ENCODE measurements at places on chromosomes 16 and 17. TPM values are rescaled to one million over a fixed set of nuclear protein-coding genes. Genes with fewer than 3 reads are reported as not detected.

The KRTAP3-1 gene
- not detected for total RNA-seq

The ENPP7 gene
- not detected for total RNA-seq

GRCh38 chr17:80596760-80597608, 52.3 kb downstream of the RPTOR start:
- DNase-seq = no peak

DNA sequence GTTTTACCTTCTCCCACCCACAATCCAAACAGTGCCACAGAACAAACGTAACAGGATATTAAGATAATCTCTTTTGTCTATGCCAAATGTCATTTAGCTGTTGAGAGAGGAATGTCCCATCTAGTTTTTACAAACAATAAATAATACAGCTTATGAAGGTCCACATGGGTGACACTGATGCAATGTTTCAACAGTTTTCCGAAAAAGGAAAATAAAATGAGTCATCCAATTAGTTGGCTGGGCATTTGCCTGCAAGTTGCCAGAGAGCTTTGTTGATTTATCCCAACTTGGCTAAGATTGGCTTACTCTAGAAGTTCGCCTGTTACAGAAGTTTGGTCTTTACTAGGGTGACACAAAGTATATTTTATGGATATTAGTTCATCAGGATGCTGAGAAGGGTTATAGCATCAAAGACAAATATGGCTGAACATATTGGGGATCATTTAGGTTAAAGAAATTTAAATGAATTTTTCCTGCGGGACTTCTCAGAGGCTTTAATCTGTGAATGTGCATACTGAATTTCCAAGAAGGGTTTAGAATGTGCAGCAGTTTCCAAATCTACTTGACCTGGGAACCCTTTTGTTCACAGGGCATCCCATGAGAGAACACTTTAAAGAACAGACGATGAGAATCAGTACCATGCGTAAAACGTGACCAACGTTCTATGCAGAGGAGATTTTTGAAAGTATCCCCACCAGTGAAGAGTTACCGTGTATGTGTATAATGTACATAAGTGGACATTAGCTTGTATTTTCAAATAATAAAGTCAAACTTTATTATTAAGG, 73.1 kb downstream of the CDH13 start:
- DNase-seq = peak; percentile 81

GRCh38 chr16:84323606-84324005, 28.9 kb downstream of the WFDC1 start:
- no peak for DNase-seq

- peak; percentile 93 for DNase-seq
Observed at GRCh38 chr16:66152823-66153393, 213.6 kb upstream of the CDH5 start.

The ARL5C gene
- total RNA-seq = not detected

All from fibroblast of lung (primary cell).